Bone marrow (tissue), 2 donors: ENCODE measurements at places on chromosomes 4 and X.

DNA sequence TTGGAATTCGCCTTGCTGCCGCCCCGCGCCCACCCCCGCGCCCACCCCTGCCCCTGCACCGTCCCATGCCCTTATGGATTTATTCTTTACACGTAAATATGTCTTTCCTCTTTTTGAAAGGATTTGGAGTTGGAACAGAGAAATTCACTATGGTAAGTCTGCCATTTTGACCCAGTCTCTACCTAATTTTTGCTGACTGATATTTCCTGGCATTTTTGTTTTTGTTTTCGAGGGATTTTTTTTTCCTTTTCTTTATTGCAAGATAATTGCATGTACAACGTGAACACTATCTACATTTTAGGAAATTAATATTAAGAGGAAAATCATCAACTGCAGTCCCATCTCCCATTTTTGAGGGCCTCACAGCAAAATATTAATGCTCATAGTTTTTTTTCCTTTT is 468 bp upstream of the SPIN2B start:
- DNase-seq, result no peak

DNA sequence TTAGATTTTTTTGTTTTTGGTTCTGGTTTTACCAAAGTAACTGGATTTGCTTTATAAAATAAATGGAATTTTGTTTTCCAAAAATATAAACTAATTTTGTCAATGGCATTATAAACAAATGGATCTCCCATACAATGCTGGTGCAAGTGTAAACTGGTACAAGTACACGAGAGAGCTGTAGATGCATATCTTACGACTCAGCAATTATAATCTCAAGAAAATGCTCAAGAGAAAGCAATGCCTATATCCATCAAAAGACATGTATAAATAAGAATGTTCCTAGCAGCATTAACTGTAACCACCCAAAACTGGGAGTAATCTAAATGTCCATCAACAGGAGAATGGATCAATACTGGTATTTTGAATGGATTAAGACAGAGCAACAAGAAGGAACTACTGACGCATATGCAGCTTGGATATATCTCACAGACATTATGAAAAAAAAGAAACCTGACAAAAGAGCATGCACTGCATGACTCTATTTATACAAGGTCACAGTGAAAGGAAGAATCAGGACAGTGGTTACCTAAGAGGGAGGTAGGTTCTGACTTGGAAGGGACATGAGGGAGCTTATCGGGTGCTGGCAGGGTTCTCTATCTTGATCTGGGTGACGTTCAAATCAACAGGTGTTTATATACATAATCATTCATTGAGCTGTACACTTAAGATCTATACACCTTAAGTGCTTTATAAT is 9.5 kb downstream of the ADH5 start:
- DNase-seq, result no peak

GRCh38 chrX:100995469-100995868 is 26.0 kb downstream of the ARL13A start:
- no peak for DNase-seq

DNA sequence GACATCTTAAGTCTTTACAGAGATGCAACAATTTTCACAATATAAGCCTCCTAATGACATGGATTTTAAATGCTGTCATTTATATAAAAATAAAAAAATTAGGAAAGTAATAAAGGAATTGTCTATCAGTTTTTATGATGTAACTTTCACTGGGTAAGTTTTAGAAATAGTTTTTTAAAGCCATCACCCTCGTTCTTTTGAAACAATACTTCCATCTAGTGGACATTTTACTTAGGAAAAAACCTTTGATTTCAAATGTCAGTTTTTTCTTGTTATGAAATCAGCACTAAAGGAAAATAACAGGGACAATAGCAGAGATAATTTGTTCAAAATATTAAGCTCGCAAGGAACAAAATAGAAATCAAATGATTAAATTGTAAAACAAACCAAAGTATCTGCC is 24.3 kb upstream of the NDNF start:
- DNase-seq, result peak; percentile 1

- DNase-seq, result no peak
Observed at GRCh38 chr4:156764846-156765245, 206.8 kb downstream of the PDGFC start.
